ENCODE measurements at places on chromosomes 3 and 15.

GRCh38 chr15:78951841-78952238, 7.0 kb upstream of the CTSH start:
- no peak for DNase-seq

- DNase-seq, result no peak
Observed at GRCh38 chr15:85318048-85318731, 62.2 kb upstream of the AKAP13 start.

GRCh38 chr3:113747283-113748046, 630 bp downstream of the ATP6V1A start:
- no peak for DNase-seq

DNA sequence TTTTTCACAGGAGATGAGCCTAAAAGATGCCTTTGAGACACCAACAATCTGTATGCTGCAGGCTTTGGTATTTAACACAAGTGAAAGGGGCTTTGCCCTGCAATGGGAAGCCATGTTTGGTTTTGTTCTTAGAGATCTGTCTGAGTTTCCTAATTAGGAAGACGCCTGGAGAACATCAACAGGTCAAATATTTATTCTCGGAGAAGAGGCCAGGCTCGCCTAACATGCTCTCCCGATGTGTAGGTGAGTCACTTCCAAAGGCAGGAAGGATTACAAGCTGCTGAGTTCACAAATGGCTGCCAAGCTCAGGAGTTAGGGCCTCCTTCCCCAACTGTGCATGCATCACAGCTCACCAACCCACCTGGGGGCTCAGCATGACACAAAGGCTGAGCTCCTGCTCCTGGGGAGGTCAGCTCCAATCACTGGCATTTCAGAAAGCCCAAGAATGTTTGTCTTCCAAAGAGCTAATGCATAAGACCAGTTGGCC, 119.5 kb upstream of the PRICKLE2 start:
- DNase-seq, result no peak

GRCh38 chr3:84292128-84292527, 666.7 kb upstream of the CADM2 start:
- no peak for DNase-seq

DNA sequence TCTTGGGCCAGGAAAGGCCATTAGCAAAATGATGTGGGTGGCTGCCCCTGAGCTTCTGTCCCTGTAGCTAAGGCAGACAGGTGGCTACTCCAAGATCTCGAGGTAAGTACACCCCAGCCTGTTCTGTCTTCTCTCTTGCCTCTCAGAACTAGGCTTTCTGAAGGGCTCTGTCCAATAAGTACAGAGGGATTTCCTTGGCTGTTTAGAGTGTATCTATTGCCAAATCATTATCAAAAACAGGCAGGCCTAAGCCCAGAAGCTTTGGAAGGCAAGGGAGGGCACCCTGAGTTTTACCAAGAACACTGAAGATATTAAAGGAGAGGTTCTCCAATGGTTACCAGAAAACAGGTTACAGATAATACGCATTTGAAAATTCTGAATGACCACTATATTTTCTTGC, 156.6 kb downstream of the MYRIP start:
- no peak for DNase-seq

- DNase-seq, result no peak
Observed at GRCh38 chr15:68376447-68377060, 55.4 kb downstream of the ITGA11 start.

GRCh38 chr15:68429691-68430470, 2.1 kb downstream of the ITGA11 start:
- DNase-seq, result no peak

GRCh38 chr15:41487802-41488201, 5.9 kb upstream of the ITPKA start:
- no peak for DNase-seq

GRCh38 chr3:109334572-109334971, 2.8 kb downstream of the DPPA4 start:
- DNase-seq, result no peak

- no peak for DNase-seq
Observed at GRCh38 chr15:67760901-67761300, 64.4 kb upstream of the SKOR1 start.

GRCh38 chr3:112373924-112374323, 41.0 kb downstream of the CD200 start:
- no peak for DNase-seq

DNA sequence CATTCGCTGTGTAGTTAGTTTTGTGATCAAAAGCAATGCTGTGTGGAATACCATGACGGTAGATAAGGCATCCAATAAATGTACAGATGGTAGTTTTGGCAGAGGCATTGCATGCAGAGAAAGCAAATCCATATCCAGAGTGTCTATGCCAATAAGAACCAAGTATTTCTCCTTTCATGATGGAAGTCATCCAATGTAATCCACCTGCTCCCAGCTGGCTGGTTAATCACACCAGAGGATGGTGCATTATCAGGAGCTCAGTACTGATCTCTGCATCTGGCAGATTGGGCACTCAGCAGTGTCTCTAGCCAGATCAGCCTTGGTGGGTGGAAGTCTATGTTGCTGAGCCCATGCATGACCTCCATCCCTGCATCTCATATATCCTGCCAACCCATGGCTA, 677.7 kb upstream of the NECTIN3 start:
- no peak for DNase-seq

DNA sequence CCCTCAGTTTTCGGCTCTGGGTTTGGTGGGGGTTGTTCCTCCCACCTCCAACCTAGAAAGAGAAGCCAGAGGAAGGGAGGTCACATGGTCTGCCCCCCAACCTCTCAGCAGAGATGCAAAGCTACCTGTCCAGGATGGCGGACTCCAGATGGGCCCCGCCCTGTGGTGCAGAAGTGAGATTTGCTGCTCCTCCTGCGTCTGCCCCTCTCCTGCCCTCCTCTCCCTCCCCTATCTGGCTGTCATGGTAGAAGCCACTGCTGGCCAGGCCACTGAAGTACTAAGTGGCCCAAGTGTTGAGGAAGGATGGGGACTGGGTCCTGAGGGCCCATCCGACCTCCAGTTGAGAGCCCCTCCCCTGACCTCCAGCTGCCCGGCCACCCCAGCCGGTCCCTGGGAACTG, 2.1 kb upstream of the SEMA3B start:
- no peak for DNase-seq

GRCh38 chr15:72421484-72421883, 23.4 kb downstream of the TMEM202 start:
- DNase-seq, result no peak

DNA sequence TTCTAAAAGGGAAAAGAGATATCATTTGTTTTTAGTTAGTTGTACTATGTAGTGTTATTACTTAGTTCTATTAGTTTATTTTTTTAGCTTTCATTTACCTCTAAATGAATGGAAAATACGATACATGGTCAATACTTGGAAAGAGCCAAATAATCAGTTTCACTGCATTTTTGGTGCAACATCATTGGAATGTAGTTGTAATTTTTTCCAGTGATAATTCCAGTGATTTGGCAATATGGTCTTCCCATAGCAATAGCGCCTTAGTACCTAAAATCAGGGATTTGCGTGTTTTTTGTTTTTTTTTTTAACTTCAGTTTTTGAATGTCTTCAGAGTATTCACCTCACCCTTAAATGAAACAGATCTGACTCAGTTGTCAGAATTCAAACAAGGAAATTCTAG, 41.8 kb downstream of the RAB8B start:
- no peak for DNase-seq

DNA sequence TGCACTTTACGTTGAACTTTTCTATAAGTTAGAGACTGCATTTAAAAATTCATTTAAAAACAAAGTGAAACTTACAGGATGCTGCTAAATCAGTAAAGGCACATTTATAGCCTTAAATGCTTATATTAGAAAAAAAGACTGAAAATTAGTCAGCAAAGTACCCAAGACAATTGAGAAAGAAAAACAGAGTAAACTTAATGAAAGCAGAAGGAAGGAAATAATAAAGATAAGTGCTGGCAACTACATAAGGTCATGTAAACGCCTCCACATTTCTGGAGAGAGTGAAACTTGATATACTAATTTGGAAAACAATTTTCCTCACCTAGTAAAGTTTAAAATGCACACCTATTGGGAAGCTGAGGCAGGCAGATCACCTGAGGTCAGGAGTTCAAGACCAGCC, 58.2 kb upstream of the ACAN start:
- no peak for DNase-seq

GRCh38 chr15:40598126-40598525, 4.1 kb downstream of the KNL1 start:
- no peak for DNase-seq

- DNase-seq, result no peak
Observed at GRCh38 chr15:67853454-67853853, 13.6 kb upstream of the RNU6-1 start.

- no peak for DNase-seq
Observed at GRCh38 chr3:194808640-194809097, 123.0 kb downstream of the FAM43A start.

DNA sequence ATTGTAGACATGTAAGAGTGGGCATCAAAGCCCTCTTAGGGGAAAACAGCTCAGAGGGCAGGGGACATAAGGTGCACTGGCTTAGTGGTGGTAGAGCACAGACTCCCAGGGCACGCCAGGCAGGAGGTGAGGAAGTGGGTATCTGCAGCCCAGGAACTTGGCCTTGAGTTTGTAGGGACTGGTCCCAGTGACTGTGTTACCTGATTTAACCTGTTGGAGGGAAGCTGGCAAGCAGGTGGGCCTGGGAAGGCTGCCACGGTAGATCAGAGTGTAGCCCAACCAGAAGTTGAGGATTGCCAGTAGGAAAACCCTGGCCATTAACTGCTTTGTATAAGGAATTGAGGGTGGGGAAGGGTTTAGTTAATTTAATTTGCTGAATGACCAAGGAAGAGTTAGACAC, 417.5 kb upstream of the C2CD4B start:
- no peak for DNase-seq

GRCh38 chr3:39088889-39089288, 18.5 kb downstream of the GORASP1 start:
- no peak for DNase-seq

DNA sequence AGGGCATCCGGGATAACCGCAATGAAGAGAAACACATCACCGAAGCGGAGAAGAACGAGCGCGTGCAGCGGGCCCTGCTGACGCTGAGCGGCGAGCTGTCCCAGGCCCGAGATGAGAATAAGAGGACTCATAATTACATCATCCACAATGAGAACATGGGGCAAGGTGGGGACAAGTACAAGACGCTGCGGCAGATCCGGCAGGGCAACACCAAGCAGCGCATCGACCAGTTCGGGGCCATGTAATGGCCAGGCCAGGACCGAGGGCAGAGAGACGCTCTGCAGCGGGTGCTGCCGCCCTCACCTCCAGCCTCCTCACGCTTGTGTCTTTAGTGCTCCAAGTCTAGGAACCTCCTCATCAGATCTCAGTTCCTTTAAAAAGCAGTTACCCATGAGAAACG, 863.7 kb upstream of the ALCAM start:
- no peak for DNase-seq

DNA sequence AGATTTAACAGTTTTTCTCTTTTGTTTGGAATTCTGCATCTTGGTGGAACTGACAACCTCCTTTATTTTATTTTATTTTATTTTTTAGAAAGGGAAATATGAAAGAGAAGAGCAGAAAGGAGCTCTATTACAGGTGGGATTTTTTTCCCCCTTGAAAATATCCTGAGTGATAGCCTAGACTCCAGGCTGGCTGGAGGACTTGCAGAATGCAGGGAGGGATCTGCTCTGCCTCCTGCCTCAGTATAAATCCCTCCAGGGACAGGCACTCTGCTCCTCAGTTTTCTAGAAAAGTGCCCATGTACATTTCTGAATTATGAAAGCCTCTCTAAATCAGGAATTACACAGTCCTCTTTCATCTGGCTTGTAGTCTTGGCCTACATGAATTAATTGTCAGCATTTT, 173.7 kb downstream of the TMEM108 start:
- DNase-seq, result no peak

GRCh38 chr3:70763894-70764293, 451.5 kb upstream of the MDFIC2 start:
- no peak for DNase-seq

GRCh38 chr15:24039683-24040082, 352.6 kb upstream of the NDN start:
- DNase-seq, result no peak

DNA sequence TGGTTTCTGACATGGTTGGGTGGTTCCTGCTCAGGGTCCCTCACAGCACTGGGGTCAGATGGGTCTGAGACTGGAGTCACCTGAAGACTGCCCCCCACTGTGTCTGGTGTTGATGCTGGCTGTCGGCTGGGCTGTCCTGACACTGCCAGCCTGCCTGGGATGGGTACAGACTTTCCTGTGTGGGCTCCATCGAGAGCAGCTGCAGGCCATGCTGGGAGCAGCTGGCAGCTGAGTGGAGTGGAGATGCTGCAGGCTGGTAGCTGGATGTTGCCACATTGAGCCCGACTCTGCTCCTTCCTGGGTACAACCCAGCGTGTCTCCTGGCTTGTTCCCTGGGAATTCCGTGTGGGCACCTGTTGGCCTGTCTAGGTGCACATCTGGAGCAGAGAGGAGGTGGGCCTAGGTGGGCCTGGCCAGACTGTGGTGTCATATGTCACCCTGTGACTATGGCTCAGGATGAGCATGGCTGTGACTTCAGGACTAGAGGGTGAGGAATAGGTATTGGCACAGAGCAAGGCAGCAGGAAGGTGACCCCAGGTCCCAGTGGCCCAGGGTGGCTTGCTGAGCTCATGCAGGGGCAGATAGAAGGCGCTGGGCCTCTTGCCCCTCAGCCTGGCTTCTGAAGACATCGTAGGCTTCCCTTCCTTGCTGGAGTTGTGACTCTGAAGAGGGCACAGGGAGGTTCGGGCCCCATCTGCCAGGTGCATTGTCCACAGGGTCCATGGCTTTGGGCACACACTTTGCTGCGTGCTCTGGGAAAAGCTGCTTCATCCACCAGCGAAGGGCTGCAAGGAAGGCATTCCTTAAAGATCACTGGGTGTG, 40.0 kb upstream of the PRR23E start:
- DNase-seq, result no peak

GRCh38 chr15:93185796-93186195, 96.8 kb upstream of the RGMA start:
- DNase-seq, result no peak

DNA sequence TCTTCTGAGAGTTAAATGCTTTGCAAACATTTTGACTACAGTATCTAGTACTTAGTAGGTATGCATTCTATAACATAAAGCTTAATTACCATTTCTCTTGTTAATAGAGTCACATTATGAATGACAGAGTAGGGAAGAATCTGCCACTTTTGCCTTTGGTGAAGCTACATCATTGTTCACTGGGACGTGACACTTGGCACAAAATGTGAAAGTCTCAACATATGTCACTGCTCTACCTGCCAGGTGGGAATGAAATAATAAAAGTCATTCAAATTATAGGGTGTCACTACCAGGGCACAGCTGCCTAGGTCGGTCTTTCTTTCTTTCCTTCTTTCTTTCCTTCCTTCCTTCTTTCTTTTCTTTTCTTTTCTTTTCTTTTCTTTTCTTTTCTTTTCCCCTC, 17.6 kb downstream of the GPR87 start:
- no peak for DNase-seq

GRCh38 chr3:115617591-115617990, 5.7 kb upstream of the GAP43 start:
- no peak for DNase-seq

Measured in GM12891 (cell line).